ENCODE measurements at places on chromosomes 4 and X. TPM values are rescaled to one million over a fixed set of nuclear protein-coding genes. Genes with fewer than 3 reads are reported as not detected.

DNA sequence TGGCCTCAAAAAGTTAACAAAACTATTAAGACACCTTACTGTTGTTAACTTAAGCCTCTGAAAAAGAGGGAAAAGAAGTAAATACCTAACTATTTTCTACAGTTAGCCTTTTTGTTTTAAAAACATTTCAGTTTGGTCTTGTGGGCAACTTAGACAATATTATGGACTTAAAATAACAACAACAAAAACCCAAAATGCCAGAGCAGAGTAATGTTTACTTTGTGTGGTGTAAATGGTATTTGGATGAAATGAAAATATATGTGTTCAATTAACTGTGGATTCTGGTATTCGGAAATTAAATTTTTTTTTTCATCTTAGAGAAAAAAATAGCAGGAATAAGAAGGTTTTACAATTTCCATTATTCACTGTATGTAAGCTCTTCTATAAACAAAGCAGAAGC, 79.6 kb upstream of the NPNT start:
- no peak for DNase-seq

Gene LEF1
- 62.1 TPM for total RNA-seq

GRCh38 chrX:127128282-127128681, 308.8 kb downstream of the PRR32 start:
- no peak for DNase-seq

DNA sequence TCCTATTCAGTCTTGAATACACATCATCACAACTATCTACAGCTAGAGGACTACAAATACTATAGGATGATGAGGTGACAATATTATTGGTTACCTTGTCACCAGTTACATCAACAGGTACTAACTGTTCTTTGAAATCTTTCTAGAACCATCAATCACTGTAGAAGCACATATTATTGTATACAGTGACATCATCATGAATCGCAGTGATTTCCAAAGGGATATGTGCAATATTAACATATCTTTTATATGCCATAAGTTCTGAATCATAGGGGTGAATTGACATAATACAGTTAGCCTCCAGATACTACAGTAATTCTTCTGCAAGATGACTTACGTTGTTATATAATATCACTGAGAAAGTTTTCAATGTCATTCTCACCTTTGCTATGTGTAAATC, 105.2 kb upstream of the HPGD start:
- DNase-seq, result no peak

GRCh38 chr4:38667085-38667893, 3.3 kb downstream of the KLF3 start:
- peak; percentile 52 for DNase-seq

DNA sequence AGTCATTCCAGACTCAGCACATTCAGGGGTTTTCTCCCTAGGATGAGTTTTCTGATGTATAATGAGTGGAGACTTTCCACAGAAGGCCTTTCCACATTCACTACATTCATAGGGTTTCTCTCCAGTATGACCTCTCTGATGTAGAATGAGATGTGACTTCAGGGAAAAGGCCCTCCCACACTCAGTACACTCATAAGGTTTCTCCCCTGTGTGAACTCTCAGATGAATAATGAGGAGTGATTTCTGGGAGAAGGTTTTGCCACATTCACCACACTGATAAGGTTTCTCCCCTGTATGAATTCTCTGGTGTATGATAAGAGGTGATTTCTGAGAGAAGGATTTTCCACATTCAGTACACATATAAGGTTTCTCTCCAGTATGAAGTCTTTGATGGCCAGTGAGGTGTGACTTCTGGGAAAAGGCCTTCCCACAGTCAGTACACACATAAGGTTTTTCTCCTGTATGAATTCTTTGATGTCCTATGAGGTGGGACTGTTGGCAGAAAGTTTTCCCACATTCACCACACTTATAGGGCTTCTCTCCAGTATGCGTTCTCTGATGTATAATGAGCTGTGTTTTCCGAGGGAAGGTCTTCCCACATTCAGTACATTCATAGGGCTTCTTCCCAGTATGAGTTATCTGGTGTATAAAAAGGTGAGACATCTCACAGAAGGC, 12.7 kb downstream of the ZNF630 start:
- no peak for DNase-seq

DNA sequence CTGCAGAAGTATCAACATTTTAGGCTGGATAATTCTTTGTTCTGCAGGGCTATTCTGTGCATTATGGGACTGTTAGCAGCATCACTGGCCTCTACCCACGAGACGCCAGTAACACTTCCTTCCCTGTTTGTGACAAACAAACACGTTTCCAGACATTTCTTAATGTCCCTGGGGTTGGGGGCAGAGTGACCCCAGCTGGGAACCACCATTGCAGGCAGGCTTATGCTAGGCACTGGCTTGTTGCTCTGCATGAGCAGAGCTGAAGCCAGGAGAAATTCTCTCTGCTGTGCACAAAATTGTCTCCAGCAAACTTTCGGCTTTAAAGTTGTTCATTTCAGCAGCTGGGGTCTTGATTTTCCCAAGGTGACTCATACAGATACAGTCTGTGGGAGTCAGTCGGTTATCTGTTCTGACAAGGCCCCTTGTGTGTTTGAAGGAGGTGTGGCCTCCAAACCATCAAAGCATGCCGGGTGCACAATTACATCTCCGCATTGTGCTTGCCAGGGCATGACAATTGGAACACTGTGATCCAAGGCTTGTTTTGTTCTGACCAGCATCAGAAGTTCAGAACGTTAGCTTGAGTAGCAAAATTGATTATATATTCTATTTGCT, 156.4 kb upstream of the BOD1L1 start:
- DNase-seq, result no peak

- DNase-seq, result no peak
Measured at GRCh38 chr4:90162566-90162965, 35.4 kb downstream of the CCSER1 start.

Gene LANCL3
- total RNA-seq, result 0.05 TPM

Gene KIT
- total RNA-seq, result 18.7 TPM

GRCh38 chrX:140817943-140818342, 108.4 kb downstream of the LINC00632 start:
- peak; percentile 5 for DNase-seq

DNA sequence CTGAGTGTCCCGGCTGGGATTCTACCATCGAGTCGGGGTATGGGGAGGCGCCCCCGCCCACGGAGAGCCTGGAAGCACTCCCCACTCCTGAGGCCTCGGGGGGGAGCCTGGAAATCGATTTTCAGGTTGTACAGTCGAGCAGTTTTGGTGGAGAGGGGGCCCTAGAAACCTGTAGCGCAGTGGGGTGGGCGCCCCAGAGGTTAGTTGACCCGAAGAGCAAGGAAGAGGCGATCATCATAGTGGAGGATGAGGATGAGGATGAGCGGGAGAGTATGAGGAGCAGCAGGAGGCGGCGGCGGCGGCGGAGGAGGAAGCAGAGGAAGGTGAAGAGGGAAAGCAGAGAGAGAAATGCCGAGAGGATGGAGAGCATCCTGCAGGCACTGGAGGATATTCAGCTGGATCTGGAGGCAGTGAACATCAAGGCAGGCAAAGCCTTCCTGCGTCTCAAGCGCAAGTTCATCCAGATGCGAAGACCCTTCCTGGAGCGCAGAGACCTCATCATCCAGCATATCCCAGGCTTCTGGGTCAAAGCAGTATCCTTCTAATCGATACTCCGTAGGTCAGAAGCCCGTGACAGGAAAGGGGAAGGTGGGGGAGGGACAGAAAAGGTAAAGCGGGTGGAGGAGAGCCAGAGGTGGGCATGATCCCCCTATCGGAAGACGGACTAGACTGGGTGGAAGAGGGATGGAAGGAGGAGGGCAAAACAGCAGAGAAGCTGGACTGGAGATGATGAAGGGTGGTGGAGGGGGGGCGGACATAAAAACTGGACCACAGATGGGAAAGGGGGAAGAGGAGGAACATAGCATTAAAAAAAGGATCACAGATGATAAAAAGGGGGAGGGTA, 828 bp downstream of the TSPYL2 start:
- DNase-seq, result no peak

DNA sequence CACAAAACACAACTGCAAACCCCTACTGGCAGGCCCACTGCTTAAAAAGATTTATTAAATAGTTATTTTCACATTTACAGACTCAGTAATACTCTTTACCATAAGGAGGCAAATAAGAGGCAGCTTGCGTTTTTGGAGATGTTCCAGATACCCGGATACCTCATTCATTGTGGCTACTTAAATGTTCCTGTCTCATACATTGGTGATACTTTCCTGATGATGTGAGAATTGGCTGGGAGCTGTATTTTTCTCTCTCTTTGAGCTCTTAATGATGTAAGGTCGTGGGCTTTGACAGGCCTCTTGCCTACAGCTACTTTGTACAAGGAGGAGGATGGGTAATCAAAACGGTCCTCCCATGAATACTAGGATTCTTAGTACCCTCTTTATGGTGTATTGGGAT, 101.5 kb downstream of the AKAP4 start:
- no peak for DNase-seq

Gene PRR32
- not detected for total RNA-seq

Gene FREM3
- not detected for total RNA-seq

GRCh38 chr4:182806259-182807252, 110.6 kb downstream of the DCTD start:
- peak; percentile 95 for DNase-seq
